Right kidney (tissue), 9 donors: ENCODE measurements at places on chromosomes 5 and 9.

DNA sequence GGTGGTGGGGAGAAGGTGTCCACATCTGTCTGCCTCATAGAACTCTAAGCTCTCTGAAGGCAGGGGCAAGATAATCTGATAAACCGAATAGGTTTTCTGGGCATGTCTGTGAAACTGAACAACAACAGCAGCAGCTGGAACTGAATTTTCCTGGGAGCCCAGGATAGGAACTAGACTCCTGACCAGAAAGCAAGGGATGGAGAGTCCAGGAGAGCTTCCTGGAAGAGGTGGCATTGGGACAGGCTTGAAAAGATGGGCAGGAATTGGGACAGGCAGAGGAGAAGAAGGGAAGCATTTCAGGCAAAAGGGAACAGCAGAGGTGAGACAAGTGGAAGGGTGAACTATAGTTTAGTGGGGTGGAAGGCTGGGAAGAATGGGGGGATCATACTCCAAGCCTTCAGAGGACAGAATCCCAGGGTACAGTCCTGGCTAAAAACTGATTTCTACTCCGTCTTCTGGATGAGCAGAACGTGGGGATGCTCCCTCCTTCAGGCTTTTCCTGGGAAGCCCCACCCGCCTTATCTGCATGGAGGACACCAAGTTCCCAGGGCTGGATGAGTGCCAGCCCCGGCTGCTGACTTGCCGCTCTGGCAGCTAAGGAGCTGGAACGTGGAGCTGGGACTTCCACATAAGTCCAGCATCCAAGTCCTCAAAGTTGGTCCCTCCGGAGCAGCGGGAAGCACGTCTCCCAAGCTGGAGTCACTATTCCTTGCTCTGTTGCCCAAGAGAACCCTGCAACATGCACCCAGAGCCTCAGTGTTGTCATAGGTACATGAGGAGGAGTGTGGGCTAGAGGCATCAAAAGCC, 13.9 kb upstream of the KIF12 start:
- no peak for DNase-seq

DNA sequence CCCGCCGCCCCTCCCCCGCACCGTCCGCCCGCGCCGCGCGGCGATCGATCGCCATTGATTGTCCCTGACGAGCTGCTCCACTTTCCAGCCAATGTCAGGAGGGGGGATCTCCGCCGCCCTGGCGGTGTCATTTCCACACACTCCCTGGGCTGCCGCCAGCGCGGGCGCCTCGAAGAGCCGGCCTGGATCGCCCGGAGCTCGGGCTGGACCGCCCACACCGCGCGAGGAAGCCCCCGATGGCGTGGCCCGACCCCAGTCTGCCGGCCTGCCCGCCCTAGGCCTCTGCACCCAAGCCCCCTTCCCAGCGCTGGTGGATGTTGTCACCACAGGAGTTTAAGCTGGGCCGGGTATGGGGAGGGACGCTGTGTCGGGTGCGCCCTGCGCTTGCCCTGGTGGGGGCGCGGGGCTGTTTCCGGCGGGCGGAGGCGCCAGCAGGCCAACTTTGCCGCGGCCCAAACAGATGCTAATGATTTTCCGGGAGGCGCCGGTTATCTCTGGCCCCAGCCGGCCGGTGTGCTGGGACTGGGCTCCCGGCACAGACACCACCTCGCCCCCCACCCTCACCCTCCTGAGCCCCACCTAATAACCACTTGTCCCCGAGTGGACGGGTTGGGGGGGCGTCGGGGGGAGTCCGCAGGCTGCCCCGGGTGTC, 10.6 kb upstream of the CXXC5 start:
- DNase-seq, result peak; percentile 86

DNA sequence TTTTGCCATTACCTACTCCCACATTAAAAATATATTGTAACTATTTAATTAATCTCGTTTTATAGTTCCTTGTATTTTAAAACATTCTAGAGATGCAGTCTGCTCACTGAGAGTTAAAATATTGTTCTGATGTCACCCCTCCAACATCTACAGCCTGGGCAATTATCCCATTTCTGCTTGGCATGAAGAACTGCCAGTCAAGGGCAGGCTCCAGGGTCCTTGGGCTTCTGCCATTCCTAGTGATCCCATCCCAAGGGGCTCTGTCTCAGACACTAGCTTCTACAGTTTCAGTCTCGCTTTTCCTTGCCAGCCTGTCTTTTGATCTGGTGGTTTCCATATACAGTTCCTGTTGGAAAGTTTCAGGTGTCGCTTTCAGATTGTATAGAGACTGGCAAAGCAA, 287.2 kb downstream of the TMEM232 start:
- no peak for DNase-seq

DNA sequence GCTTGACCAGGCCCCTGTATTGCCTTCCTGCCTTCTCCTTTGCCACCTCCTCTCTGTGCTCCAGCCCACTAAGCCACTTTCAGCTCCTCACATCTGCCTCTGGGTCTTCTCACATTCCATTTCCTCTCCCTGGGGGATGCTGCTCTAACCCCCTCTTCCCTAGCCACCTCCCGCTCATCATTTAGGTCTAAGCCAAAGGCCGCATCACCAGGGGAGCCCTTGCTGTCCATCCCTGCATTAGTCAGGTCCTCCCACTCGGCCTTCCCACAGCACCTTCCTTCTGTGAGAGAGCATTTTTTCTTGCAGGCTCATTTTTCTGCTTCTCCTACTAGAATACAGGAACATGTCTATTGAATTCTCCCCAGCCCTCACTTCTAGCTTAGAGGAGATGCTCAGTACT, 72.6 kb upstream of the GALNT10 start:
- DNase-seq, result no peak

- no peak for DNase-seq
Measured at GRCh38 chr5:177540438-177540837, 13.9 kb downstream of the FAM193B start.

DNA sequence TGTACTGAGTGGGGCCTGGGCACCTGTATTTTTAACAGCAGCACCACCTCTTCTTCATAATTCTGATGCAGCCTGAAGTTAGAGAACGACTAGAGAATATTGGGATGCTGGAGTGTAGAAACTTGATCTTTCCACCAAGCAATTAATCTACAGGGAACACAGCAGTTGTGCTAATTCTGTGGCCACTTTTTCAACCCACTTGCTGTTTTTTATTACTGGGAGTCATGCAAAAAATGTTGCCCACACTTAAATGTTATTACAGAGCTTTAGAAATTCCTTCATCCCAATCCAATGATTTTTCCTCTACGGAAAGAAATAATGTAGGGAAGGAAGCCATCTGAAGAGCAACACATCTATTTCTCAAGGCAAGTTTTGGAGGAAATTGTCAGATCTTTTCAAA, 190.9 kb upstream of the TUT7 start:
- DNase-seq, result no peak

- DNase-seq, result no peak
Measured at GRCh38 chr5:150208187-150209098, 18.6 kb downstream of the SLC6A7 start.

DNA sequence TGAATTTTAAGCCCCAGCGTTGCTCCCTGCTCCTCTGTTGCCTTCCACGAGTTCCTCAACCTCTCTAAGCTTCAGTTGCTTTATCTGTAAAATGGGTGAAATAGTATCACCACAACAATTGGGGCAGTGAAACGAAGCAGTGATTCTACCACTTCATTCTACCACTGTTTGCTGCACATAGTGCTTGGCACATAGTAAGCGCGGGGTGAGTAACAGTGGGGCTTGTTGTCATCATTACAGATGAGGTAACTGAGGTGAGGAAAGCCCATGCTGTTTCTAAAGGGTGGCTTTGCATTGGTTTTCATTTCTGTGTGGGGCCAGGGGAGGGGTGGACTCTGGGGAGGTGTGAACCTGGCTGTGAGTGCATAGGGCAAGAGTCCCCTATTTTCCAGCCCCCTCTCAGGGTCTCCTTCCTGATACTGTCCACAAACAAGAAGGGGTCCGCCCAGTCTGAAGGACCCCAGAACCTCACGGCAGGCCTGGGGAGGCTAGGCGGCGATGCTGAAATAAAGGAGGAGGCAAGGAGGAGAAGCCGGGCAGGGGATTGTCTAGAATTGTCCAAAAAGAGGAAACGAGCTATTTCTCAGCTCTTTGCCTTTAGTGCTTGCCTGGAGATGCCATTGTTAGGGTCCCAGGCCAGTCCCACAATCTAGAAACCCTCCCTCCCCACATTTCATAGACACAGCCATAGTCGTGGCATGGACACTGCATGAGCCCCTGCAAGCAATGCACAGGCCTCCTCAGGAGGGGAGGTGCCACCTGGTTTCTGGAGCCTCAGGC, 65.6 kb downstream of the IL6ST start:
- no peak for DNase-seq

DNA sequence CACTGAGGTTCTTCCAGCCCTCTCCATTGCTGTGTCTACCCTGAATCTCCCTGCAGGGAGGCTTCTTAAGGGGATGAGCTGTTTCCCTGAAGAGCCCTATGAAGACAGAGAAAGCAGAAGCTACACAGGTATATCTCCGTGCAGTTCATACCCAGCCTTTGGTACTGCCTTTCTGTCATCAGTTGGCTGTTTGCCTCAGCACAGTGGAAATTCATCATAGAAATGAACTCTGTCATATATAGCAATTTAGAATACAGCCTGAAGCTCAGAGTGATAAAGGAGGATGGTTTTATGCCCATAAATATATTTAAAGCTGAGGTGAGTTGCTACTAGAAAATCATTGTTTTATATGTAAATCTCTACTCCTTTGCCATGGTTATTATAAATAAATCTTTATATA, 42.6 kb upstream of the KCNN2 start:
- no peak for DNase-seq

GRCh38 chr5:90894866-90895420, 336.3 kb downstream of the ADGRV1 start:
- no peak for DNase-seq

DNA sequence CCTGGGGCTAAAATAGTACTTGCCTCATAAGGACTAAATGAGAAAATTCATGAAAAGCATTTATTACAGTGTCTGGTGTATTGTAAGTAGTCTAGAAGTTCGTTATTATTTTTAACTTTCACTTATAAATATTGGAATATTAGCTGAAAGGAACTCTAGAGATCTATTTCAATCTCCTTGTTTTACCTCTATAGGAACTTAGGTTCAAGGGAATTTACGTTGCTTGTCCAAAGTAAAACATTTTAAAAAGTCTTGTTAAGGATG, 55.5 kb downstream of the GARNL3 start:
- no peak for DNase-seq

DNA sequence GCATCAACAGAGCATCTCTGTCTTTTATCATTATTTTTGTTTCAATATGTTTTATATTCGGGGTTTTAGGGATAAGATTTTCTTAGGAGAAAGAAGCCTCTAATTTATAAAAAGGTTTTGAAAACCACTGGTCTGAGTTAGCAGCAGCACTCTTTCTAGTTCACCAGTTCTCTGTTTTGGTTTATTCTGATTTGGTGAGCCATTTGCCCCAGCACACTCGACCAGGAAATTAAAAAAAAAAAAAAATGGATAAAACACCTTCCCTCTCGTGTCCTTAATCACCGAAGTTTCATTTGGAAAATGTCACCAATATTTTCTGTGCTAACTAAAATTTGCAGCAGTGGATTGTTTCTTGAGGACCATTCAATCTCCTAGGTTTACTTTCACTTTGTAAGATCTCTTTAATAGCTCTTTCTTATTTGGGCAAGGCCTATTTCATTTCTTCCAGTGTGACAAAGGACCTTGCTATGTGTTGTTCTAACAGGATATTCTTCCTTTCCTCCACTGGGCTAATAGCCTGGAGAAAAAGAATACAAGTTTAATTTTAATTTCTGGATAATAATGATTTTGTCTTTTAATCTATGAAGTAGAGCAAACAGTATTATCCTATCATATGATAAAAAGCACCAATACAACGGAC, 57.8 kb upstream of the ANXA1 start:
- no peak for DNase-seq

DNA sequence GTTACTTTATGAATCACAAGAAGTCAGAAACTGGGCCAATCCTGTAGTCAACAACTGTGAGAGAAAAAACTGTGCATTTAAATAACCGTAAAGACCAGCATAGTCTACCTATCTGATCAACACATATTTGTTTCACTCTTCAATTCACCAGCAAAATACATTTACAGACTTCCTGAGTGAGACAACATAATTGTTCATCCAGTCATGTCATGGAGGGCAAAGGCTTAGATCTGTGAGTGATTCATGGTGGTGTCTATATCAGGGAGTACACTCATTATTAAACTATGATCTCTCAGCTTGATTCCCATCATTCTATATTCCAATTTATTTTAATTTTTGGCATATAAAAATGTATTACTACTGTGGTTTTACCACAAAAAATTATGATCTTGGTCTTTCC, 694.6 kb downstream of the DNAH5 start:
- DNase-seq, result no peak

GRCh38 chr9:113657765-113658544, 194.4 kb downstream of the RGS3 start:
- DNase-seq, result peak; percentile 67

DNA sequence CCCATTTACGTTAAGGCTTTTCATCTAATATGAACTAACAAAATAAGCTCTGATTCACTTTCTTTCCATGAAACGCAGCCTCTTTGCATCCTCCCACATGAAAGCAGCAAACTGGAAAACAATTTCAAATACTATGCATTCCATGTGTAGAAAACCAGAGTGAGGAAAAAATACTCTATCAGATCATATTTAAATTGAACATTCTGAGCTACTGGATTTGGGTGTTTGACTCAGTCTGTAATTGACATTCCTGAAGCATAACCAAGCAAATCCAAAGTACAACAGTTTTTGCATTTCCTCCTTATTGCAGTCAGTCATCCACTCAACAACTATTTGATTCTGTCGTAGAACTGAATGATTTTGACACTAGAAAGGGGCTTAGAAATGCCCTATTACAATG, 399.1 kb upstream of the NMUR2 start:
- DNase-seq, result no peak

GRCh38 chr5:131640043-131640856, 5.2 kb upstream of the RAPGEF6 start:
- no peak for DNase-seq

- DNase-seq, result no peak
Measured at GRCh38 chr9:70080481-70081119, 37.0 kb downstream of the MAMDC2 start.

DNA sequence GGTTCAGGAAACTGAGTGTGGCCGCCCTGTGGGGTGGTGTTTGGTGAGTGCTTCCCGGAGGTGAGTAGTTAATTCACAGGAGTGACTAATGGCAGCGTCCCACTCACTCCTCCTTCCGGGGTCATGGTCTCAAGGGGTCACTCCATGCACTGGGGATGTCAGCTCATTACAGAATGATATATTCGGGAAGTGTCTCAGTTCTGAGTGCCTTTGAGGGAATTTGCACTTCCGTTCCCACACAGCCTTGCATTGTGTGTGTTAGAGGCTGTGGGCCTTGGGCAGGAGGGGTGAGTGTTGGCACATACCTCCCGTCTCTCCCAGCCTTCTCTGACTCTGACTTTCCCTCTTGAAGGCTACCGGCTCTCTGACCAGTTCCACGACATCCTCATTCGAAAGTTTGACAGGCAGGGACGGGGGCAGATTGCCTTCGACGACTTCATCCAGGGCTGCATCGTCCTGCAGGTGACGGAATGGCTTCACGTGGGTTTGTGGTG, 10.5 kb upstream of the AHRR start:
- DNase-seq, result no peak

- no peak for DNase-seq
Measured at GRCh38 chr5:40909723-40910122, 426 bp downstream of the C7 start.

- no peak for DNase-seq
Measured at GRCh38 chr5:3786891-3787430, 191.3 kb downstream of the IRX1 start.

- DNase-seq, result no peak
Measured at GRCh38 chr9:84708400-84708799, 38.9 kb downstream of the NTRK2 start.

GRCh38 chr5:30937070-30937469, 256.4 kb upstream of the CDH6 start:
- DNase-seq, result no peak
